Heart left ventricle (tissue), 16 donors: ENCODE measurements at places on chromosomes 6 and 20. TPM values are rescaled to one million over a fixed set of nuclear protein-coding genes. Genes with fewer than 3 reads are reported as not detected.

DNA sequence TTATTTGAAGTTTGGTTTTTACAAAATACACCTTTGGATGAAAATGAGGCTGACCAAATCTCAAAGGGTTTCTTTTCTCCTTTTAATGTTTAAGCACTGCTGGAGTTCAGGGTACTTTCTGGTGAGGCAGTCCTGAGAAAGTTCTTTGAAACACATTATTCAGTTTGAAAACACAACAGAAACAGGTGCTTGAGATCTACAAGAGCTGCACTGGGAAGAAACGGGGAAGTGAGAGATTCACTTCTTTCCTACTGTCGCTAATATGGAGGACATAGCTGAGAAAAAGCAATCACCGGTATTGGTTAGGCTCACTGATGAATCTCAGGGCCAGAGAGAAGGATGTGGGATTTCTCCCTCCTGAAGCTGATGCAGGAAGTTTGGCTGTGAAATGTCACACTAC lies 22.9 kb upstream of the TMEM170B start:
- no peak for DNase-seq

DNA sequence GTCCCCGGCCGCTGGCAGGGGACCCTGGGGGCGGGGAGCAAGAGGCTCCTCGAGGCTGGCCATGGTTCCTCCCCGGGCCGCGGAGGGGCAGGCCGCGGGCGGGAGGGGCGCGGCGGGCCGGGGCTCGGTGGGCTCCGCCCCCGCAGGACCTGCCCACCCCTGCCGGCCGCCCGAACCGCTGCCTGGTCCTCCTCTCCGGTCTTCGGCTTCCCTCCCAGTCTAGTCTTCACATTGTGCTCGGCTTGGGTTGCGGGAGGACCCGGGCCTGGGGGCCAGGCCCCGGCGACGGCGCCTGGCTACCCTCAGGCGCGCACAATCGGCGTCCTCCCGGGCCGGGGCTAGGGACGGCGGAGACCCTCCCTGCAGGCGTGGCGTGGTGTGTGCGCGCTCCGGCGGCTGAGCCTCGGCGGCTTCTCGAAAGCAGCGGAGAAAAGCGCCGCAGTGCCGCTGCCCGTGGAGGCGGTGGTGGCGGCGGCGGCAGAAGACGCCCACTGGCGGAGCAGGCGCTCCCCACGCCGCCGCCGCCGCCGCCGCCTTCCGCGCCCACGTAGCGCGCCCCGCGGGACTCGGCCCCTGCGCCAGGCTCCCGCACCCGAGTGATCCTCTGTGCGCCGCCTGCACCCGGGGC lies at the start of gene PDE10A:
Gene PDE10A, minus strand, starts transcription at position 493 of the 628 bp plus-strand sequence. Its CDS starts 430 bp downstream, at position 63.
- peak; percentile 81 for DNase-seq

DNA sequence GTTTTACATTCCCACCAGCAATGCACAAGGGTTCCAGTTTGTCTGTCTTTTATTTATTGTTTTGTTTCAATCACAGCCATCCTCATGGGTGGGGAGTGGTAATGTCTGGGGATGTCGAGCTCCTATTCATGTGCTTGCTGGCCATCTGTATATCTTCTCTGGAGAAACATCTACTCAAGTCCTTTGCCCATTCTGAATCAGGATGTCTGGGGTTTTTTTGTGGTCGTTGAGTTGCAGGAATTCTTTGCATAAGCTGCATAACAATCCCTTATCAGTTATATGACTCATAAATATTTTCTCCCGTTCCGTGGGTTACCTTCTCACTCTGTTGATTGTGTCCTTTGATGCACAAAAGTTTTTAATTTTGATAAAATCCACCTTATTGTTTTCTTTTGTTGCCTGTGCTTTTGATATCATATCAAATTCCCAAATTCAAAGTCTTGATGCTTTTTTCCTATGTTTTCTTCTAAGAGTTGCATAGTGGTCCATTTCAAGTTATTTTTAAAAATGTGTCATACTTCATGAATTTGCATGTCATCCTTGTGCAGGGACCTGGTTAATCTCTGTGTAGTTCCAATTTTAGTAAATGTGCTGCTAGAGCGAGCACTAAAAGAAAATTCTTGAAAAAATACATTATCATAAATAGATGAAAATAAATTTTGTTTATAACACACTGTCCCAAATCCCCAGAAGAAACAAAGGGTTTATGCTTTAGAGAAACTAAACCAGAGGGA lies 54.9 kb upstream of the PDE10A start:
- no peak for DNase-seq

Gene PBOV1
- not detected for total RNA-seq

Gene PLTP
- total RNA-seq: 81.1 TPM
